ENCODE measurements at places on chromosomes 12 and 14.

GRCh38 chr14:106665814-106666213 is 1139.4 kb downstream of the TMEM121 start:
- DNase-seq = no peak

GRCh38 chr14:86574051-86574777 is 1044.3 kb downstream of the FLRT2 start:
- no peak for DNase-seq

DNA sequence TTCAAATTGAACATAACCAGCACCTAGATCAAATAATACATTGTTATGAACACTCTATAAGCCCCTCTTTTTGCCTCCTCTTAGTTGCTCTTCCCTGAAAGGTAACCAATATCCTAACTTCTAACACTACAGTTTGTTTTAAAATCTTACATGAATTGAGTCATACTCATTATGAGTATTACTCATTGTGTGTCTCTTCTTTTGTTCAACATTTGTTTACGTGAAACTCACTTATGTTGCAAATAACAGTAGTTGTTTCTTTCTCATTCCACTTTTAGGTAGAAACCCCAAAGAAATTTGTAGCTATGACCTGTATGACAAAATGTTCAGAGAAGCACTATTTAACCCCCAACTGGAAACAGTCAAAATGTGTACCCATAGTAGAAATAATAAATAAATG is 6.6 kb downstream of the LRRC9 start:
- DNase-seq = no peak

- no peak for DNase-seq
Observed at GRCh38 chr12:61810486-61810885, 449.7 kb upstream of the USP15 start.

DNA sequence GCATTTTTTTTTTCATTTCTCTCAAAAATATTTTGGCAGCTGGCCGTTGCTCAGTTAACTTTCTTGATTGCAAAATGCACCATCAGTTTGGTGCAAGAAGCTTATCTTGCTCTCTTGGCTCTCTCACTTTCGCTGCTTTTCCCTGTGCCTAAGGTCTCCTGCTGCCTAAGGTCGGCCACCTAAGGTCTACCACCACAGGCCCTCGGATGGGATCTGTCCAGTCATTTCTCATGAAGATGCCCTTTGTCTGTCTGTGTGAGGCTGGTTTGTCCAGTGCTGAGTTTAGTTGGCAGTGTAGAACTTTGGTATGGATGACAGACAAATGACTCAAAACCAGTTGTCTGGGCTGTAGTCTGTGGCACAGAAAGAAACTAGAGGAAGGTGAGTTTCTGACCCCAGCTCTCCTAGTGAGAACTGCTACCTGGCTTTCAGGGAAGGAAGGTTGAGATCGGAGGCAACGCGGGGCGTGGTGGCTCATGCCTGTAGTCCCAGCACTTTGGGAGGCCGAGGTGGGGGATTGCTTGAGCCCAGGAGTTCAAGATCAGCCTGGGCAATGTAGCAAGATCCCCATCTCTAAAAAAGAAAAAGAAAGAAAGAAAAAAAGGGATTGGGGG is 2.6 kb downstream of the MLXIP start:
- no peak for DNase-seq

DNA sequence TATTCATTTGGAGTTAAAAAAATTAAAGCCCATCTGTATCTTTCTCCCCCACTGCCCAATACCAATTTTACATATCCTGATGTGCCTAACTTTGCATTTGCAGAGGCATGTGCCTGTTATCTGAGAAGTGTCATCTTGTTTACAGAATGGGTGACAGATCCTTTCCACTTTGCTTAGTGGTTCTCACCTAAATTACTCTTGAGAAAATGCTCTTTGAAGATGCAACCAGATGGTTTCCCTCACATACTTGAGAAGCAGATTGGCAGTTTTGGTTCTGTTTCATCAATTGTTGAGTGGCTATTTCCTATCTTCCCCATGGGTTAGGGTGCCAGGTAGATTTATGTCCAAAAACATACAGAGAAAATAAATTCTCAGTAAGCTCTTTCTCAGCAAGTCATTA is 1051.4 kb upstream of the ATXN7L3B start:
- DNase-seq = no peak

DNA sequence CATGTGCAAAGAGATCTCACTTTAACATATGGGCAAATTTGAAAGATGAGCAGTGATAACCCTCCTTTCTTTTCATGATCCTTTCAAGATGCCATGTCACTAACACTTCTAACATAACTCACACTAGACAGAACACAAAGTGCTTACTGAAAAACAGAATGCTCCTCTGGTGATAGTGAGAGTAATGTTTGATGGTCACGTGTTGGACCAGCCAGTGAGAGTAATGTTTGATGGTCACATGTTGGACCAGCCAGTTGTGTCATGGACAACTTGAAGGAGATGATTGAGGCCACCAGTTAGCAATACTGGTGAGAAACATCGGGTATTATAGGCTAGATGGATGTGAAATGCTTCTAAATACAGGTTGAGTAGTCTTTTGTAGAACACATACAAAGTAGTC is 5.7 kb downstream of the NEUROD4 start:
- DNase-seq = no peak

Data from stimulated activated CD8-positive, alpha-beta memory T cell treated with anti-CD3 and anti-CD28 coated beads, Interleukin-7, amount 100 ng/mL, for 1 hour (primary cell).